ENCODE measurements at places on chromosomes 2 and 18.

DNA sequence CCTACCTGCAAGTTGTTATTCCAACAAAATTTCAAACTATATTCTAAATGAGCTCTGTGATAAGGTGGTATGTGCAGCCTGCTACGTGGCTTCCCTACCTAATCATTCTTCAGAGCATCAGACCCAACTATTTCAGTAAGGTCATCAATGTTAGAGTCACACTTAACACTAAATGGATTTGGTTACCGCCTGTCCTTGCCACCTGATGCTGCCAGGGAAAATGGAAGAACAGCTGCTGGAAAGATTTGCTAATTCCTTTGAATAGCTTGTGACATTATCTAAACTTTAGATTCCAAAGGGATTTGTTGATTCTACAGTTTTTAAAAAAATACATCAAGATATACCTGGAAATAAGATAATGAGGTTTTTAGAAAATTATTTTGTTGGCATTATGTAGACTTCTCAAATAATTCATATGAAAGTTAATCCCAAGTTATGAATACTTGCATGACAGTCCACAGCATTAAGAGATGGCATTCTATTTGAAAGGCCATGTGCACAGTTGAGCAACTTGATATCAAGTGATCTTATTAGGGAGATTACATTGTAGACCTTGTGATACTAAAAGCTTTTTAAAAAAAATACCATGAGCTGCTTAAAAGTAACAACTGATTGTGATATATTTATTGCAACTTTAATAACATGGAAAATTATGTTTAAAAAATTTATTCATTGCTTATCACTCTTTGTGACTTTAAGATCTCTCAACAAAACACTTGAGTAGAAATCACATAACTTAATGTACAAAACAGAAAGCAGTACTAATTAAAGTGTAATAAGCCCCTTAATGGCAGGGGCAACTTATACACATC lies 98.3 kb upstream of the UGP2 start:
- DNase-seq = no peak

GRCh38 chr18:58392324-58393000 lies 236.4 kb downstream of the ALPK2 start:
- DNase-seq = no peak

- DNase-seq = no peak
Measured at GRCh38 chr2:75523313-75524275, 37.1 kb downstream of the EVA1A start.

DNA sequence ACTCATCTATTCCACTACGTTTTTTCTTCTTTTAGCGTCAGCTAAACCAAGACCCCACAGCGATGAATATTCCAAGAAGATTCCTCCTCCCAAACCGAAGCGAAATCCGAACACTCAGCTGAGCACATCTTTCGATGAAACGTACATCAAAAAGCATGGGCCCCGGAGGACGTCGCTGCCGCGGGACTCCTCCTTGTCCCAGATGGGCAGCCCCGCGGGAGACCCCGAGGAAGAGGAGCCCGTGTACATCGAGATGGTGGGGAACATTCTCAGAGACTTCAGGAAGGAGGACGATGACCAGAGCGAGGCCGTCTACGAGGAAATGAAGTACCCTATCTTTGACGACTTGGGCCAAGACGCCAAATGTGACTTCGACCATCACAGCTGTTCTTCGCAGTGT lies 182.4 kb downstream of the NYAP2 start:
- DNase-seq = no peak

Data from transverse colon (tissue), 4 donors.